ENCODE measurements at places on chromosomes 5 and 9.

- DNase-seq = no peak
Measured at GRCh38 chr5:167696558-167697314, 594.7 kb upstream of the WWC1 start.

DNA sequence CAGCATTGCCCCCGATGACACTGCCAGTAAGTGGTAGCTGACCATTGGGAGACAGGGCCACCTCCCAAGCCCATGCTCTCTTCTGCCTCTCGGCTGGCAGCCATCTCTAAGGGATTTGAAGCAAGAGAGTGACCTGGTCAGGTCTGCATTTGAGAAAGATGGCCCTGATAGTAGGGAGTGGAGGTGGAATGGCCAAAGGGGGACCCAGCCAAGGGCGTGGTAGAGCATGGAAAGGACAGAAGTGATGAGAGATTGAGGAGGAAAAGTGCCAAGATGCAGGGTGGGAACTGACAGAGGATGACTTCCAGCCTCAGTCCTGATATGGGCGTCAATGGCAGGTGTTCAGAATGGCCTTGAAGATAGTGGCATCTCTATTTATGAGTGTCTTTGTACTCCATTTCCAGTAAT is 9.0 kb downstream of the ABL1 start:
- no peak for DNase-seq

GRCh38 chr5:88544671-88545070 is 276.0 kb upstream of the TMEM161B start:
- no peak for DNase-seq

DNA sequence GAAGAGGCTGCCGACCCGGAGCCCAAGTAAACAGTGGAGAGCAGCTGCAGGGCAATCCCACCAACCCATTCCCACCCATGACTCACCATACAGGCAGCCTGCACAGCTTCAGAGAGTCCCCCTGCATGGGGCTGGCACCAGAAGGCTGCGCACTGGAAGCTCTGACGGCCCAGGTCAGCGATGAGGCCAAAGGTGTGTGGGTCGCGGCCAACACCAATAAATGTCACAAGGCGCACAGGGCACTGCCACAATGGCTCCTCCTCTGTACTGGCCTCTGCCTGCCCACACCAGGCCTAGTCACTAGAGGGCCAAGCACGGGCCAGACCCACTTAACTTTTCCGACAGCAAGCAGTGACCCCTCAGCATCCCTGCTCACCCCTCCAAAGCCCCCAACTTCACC is 3.0 kb upstream of the SRA1 start:
- DNase-seq = no peak

GRCh38 chr5:158937381-158937952 is 162.2 kb downstream of the EBF1 start:
- no peak for DNase-seq

- DNase-seq = peak; percentile 93
Measured at GRCh38 chr9:78031893-78032729, 500 bp upstream of the GNAQ start.

- no peak for DNase-seq
Measured at GRCh38 chr9:7770111-7770510, 29.5 kb downstream of the DMAC1 start.

- DNase-seq = no peak
Measured at GRCh38 chr9:90423661-90424193, 218.9 kb downstream of the DIRAS2 start.

- no peak for DNase-seq
Measured at GRCh38 chr5:180069589-180070247, 1.8 kb downstream of the RNF130 start.

GRCh38 chr5:122981846-122982245 is 54.7 kb downstream of the PPIC start:
- no peak for DNase-seq

DNA sequence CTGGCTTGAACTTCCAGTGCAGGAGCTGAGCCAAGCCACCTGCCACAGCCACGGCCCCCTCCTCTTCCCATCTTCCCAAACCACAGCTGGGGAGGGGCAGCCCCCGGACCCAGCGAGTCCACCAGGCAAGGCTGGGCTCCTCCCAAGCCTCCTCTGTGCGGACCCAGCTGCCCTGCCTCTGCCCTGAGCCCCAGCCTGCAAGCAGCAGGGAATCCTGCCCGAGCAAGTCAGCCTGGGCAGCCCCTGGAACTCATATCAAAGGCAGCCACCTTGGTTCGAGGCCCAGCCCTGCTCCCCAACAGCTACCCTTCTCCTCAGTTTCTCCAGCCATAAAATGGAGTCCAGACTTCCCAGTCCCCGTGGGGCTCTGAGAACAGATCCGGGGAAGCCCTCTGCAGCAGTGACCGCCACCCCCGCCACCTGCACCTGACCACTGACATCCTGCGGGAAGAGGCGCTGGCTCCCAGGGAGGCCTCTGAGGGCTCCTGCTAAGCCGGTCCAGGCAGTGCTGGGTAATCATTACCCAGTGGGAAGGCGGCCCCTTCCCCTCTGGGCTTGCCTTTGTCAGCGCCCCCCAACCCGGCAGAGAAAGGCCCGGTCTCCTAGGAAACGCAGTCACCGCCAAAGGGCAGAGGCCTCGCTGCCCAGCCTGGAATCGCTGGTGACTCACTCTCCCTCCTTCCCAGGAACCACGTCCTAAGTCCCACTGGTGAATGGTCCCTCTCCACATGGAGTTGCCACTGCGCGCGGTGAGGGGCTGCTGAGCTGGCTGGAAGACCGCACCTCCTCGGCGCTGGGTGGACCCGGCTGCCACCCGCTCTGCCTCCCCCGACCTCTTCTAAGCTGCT is 1.5 kb downstream of the VAV2 start:
- peak; percentile 66 for DNase-seq

DNA sequence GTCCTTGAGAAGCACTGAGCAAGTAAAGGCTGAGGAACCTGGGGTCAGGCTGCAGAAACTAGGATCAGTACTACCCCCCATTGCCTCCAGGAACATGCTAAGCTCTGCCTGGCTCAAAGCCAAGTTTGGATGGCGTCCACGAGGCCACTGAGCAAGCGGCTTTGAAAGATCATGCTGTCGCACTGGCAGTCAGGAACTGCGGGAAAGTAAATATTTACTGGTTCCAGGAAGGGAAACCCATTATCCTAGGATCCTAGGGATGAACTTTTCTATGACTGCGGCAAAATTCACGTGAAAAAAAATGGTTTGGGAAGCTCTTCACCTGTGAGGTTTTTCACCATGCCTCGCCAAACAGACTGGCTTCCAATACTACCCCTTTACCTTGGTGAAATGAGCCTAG is 75.3 kb upstream of the PJA2 start:
- DNase-seq = no peak

GRCh38 chr5:141558150-141558549 is 60.6 kb downstream of the DIAPH1 start:
- DNase-seq = no peak

GRCh38 chr5:145161391-145161790 is 673.8 kb downstream of the PRELID2 start:
- no peak for DNase-seq

GRCh38 chr9:125145425-125145824 is 2.1 kb upstream of the SCAI start:
- no peak for DNase-seq

- DNase-seq = no peak
Measured at GRCh38 chr9:133105461-133105770, 15.6 kb downstream of the RALGDS start.

DNA sequence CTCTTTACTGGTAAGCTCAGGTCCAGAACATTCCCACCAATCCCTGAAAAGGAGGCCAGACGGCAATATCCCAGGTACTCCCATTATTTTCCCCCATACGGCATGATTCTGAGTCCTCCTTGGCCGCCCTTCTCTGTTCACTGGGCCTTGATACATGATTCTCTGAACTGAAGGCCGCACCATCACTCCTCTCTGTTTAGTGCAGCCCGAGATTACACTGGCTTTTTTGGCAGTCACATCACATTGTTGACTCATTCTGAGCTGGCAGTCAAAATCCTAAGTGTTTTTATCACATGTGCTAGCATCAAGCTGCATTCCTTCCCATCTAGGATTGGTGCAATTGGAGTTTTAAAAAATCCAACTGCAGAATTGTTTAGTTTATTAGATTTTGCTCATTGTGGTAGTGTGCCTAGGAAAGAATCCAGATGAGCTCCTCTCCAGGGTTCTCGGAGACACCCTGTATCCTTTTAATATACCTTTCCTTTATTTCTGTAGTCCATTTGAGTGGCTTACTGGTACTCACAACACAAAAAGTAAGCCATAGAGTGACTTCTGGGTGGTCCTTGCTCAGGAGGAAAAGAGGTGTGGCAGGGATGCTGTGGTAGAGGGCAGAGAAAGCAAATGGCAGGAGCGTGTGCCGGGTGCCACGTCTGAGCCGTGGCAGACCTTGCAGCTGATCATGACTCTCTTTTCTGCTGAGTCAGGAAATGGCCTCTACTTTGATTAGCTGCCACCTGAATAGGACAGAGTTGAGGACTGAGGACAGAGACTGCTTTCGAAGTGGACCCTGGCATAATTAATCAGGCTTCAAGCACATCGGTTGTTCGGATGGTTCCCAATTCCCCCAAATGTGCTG is 121.1 kb upstream of the IL12B start:
- DNase-seq = peak; percentile 76

DNA sequence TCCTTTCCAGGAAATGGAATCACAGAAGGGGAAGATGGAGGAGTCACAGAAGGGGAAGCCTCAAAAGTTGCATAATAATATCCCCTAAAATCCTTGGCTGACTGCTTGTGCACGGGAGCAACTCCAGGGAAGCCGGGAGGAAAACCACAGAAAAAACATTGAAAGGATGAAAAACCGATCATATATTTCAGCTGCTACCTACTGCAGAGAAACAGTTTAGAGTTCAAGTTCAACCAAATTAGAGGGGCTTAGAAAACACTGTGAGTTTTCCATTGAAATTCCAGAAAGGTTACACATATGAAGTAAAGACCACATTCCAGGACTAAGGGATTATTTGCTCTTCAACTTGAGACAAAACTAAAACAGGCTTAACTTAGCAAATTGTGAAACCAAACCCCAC is 37.6 kb upstream of the MTAP start:
- DNase-seq = no peak

DNA sequence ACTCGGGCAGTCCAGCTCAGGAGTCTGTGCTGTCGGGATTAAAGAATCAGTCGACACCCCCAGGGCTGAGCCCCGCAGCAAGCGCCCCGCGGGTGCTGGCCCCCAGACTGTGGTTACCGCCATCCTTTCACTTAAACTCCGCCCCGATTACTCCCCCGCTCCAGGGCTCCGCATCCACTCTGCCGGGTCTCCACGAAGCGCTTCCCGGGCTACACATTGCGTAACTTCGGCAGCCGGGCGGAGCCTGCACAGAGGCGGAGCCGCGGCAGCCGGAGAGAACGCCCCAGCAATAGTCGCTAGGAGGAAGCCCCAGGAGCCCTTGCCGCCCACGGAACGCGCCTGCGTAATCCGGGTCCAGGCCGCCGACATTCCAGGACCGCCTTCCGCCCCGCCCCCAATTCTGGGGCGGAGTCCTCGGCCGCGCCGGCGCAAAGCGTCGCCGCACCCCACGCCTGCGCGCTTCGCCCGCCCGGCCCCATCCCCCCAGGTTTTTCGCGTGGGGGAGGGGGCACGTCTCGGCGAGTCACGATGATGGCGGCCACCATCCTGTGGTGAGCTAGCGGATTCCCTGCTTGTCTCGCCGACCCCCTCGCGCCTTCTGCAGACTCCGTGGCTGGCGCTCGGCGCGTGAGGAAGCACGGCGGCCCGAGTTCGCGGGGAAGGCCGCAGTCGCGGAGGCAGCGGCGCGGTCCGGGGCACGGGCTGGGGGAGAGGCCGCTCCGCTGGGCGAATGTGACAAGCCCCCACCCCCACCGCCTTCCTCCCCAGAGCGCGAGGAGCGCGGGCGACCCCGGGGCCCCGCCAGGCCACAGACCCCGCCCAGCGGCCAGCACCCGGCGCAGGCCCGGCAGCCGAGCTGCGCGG is at the start of gene RAD23B:
Gene RAD23B (plus strand): TSS at position 521 of the 864 bp plus-strand sequence. CDS start 351 bp downstream, outside the sequence.
- DNase-seq = peak; percentile 97

- DNase-seq = no peak
Measured at GRCh38 chr9:117098331-117098730, 316.5 kb downstream of the ASTN2 start.

DNA sequence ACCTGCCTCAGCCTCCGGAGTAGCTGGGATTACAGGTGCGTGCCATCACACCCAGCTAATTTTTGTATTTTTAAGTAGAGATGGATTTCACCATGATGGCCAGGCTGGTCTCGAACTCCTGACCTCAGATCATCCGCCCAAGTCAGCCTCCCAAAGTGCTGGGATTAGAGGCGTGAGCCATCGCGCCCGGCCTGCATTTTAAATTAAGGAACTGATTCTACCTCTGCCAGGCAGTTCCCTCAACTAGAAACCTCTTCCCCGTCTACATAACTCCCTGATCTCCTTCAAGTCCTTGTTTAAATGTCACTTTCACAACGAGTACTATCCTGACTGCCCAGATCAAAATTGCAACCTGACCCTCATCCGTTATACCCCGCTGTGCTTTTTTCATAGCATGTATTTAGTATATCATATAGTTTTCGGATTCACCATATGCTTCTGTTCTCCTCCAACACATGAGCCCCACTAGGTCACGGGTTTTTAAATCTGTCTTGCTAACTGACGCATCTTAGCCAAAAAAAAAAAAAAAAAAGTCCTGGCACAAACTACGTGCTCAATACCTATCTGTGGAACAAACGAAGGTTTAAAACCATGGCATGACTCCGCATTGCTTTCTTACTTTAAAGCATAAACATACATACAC is 858 bp upstream of the SOWAHA start:
- DNase-seq = no peak

GRCh38 chr5:3237276-3237868 is 358.3 kb upstream of the IRX1 start:
- no peak for DNase-seq

- DNase-seq = no peak
Measured at GRCh38 chr5:72451741-72452505, 55.3 kb downstream of the ZNF366 start.

- no peak for DNase-seq
Measured at GRCh38 chr5:170186856-170187255, 45.9 kb upstream of the C5orf58 start.

- no peak for DNase-seq
Measured at GRCh38 chr9:111078391-111079038, 40.2 kb upstream of the LPAR1 start.

DNA sequence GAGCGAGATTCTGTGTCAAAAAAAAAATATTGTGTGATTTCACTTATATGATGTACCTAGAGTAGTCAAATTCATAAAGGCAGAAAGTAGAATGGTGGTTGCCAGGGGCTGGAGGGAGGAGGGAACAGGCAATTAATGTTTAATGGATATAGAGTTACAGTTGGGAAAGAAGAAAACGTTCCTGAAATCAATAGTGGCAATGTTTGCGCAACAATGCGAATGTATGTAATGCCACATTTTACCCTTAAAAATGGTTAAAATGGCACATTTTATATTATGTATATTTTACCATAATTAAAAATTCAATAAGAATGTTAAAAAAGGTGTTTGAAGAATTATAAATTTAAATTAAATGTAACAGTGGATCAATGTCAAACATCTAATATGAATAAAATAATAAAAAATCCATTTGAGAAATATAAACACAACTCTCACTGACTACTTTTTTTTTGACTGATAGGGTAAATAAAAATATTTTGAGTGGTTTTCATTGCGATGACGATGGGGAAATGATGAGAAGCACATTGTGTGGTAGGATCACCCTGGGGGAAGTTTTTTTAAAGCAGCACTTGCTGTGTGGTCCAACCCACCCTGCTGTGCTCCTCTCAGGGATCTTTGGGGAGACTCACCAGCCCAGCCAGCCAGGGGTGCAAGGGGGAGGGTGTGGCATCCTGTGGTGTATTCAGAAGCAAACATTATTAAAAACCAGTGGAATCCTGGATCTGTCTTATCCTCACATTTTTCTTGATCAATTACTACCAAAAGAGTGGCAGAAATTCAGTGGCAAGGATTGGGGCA is 4.3 kb downstream of the FYB1 start:
- DNase-seq = no peak

- no peak for DNase-seq
Measured at GRCh38 chr5:124790895-124791732, 44.7 kb upstream of the ZNF608 start.

GRCh38 chr5:153496835-153497234 is 6.4 kb downstream of the GRIA1 start:
- DNase-seq = no peak
